ENCODE measurements at places on chromosomes 6 and 20.

DNA sequence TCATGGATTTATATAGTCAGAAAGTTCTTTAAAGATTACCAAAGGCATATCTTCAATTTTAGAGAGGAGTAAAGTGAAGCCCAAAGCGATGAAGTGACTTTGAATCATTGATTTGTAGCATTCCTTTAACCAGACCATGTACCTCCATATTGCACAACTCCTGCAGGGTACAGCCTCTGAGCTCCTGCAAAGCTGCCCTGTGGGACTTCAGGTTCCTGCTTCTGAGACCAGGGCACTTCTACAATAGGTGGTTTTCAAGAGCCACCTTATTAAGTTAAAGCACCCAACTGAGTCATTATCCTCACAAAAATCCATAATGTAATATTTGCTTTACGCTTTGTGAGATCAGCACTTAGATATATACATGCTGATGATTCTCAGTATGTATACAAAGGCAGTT lies 270.7 kb upstream of the RGS17 start:
- no peak for DNase-seq

DNA sequence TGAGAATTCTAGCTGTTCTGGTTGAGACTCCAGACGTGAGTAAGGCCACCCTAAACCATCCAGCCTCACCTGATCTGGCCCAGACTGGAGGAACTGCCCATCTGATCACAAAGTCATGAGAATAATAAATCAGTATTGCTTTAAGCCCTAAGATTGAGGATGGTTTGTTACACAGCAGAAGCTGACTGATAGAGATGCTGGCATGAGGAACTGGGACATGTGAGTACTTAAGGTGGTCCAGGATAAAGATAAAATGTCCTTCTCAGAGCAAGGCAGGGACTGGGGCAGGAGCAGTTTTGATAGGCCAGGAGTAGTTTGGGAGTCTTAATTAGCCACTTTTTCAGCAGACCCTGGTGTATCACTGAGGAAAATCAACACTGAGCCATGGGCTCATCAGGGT lies 6.8 kb downstream of the GTSF1L start:
- DNase-seq, result no peak

DNA sequence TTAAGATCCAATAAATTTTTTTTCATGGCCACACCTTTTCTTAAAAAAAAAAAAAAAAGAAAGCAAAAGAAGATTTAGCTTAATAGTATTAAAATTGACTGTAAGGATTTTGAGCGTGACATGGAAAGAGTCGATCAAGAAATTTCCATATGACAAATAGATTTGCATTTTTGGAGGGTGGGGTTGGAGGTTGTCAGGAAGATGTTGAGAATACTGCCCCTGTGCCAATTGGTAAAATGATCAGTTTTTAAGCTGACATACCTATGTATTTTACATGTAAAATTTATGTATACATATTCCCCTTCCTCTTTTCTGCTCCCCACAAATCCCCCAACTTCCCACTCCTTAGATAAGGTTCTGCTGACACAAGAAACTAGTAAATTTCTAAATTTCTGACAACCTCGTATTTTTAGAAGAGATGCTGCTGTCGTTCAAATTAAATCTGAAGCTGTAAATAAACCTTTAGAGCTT lies 520.9 kb downstream of the CD83 start:
- no peak for DNase-seq

DNA sequence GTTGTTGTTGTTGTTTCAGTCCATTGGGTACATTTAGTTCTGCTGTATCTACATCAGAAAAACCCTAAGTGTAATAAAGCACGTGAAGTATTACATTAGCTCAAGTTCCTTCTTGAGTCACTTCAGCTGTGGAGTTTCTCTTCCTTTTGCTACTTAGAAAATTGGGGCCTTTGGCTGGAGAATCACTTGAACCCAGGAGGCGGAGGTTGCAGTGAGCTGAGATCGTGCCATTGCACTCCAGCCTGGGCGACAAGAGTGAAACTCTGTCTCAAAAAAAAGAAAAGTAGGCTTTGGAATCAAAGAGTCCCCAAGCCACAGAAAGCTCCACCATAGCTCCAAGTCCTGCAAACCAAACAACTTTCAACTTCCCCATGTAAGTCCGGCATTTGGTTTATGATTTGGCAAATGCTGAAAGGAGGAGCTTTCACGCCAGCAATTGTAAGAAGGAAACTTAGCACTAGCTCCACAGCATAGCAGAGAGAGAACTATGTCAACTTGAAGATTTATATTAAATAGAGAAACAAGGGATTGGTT lies 56.5 kb upstream of the RNF144B start:
- DNase-seq, result no peak

DNA sequence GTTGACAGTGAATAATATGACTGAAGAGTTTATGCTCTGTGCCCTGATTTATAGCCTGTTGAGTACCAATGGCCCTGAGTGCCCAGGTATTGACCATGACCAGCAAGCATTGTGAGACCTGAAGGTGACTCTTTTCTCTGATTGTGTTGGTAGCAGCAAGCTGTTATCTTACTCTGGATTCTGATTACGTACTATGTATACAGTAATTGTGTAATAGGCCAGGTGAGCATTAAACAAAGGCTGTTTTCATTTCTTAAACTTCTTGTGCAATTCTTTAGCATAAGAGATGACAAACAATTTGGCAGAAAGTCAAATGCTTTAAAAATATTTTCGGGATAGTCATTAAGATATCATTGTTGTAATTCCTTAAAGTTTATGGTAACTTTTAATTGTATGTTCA lies 111.7 kb upstream of the PTPRK start:
- no peak for DNase-seq

- no peak for DNase-seq
These were observed 283.9 kb downstream of the TBC1D7 start for GRCh38 chr6:13044390-13044789.

DNA sequence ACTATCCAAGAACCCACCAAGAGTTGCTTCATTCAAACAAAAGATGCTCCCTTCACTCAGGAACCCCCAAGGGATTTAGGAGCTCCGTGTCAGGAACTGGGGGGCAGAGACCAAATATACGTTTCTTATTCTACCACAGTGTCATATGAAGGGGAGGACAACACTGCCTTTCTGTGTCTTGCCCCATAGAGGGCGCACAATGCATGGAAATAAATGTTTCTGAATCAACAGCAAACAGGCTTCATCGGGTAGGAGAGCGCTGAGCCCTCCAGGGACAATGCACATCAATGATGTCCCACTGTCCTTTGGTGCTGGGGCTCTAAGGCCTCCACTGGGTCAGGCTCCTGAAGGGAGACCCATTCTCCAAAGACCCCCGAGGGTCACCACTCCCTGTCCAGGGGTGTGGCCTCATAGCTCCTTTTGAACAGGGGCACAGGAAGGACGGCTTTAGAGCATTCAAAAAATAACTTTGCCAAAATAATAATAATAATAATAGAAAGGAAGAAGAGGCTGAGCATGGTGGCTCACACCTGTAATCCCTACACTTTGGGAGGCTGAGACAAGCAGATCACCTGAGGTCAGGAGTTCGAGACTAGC lies 31.1 kb downstream of the PLG start:
- DNase-seq, result peak; percentile 23

- no peak for DNase-seq
These were observed 115.9 kb upstream of the ARMC2 start for GRCh38 chr6:108732091-108732870.

DNA sequence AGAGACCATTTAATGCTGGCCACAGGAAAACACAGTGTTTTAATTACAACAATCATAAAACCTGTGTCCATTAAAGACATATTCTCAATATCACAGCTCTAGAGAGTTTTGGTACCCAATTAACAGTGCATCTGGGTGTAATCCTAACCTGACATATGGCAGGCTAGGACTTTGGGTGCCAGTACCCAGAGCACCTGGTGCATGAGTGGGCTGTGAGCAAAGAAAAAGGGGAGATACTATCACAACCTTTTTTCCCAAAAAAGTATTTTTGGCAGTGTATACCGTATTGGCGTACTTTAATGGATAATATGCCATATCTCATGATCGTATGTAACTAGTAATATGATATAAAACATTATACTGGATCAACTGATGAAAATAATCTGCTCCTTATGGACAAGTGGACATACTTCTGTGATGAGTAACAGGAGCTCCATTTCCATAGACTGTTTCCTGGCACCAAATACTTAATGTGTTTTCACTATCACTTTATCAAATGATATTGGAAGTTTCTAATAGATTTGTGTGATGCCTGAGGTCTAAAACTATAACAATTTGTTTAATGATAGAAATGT lies 91.7 kb downstream of the COL19A1 start:
- DNase-seq, result no peak

GRCh38 chr20:23550227-23550626 lies 18.1 kb downstream of the CST9L start:
- no peak for DNase-seq

DNA sequence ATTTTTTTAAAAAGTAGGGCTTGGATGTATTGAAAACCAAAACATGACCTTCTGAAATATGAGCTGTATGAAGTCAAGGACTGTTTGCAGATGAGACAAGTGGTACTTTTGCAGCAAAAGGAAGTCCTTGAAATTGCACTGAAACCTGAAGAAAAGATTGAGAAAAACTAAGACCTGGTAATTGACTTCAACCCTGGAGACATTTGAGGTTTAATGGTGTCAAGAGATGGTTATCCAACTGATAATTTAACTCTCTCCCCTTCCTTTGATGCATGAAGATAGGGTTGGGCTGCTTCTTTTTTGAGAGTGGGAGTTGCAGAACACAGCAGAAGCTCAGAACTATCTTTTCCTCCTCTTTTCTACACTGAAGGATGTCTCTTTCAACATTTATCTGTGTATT lies 180.9 kb upstream of the DTNBP1 start:
- DNase-seq, result no peak

GRCh38 chr6:116380346-116380745 lies 9.6 kb downstream of the DSE start:
- DNase-seq, result no peak

DNA sequence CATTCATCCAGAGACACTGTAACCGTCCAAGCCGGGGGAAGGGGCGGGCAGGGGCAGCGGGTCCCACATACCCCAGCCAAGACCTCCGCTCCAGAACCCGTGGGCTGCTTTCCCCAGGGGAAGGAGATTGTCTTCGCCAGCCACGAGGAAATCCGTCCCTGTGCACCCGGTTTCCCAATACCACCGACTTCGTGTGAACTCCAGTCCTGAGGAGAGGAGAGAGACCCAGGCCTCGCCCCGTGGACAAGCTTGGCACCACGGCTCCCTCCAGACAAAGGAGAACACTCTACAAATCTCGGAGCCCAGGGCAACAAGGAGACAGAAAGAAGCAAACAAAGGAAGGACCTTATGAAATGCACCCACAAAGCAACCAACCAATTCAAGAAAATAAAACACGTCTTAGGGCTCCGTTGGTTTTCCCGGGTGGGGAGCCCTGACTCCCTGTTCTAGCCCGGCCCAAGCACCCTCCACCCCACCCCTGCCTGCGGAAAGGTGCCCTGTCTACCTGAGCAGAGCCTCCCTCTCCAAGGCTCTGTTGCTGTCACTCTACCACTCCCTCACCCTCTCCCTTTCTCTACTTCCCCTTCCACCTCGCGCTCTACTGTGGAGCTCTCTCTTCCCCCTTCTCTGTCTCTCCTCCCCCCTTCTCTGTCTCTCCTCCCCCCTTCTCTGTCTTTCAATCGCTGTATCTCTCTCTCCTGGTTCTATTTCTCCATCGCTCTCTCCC lies 1382.8 kb upstream of the DEFB115 start:
- DNase-seq, result no peak

DNA sequence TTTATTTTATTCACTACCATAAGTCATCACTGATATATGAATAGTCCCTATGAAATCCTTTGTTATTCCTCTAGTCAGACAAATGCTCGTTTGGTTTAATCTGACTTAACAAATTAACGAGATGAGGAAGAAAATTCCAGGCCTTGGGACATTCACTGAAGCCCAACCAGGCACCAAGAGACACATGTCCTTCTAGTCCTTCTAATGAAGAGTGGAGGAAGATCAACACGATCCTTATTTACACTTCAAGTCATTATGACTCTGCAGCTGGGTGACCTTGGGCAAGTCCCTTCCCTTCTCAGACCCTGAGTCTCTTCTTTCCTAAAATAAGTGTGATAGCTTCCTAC lies 117.5 kb downstream of the CEBPB start:
- no peak for DNase-seq

DNA sequence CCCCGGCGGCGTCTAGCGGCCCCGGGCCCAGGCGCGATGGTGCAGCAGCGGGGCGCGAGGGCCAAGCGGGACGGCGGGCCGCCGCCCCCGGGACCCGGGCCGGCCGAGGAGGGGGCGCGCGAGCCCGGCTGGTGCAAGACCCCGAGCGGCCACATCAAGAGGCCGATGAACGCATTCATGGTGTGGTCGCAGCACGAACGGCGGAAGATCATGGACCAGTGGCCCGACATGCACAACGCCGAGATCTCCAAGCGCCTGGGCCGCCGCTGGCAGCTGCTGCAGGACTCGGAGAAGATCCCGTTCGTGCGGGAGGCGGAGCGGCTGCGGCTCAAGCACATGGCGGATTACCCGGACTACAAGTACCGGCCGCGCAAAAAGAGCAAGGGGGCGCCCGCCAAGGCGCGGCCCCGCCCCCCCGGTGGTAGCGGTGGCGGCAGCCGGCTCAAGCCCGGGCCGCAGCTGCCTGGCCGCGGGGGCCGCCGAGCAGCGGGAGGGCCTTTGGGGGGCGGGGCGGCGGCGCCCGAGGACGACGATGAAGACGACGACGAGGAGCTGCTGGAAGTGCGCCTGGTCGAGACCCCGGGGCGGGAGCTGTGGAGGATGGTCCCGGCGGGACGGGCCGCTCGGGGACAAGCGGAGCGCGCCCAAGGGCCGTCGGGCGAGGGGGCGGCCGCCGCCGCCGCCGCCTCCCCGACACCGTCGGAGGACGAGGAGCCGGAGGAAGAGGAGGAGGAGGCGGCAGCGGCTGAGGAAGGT lies 715 bp downstream of the SOX12 start:
- no peak for DNase-seq

DNA sequence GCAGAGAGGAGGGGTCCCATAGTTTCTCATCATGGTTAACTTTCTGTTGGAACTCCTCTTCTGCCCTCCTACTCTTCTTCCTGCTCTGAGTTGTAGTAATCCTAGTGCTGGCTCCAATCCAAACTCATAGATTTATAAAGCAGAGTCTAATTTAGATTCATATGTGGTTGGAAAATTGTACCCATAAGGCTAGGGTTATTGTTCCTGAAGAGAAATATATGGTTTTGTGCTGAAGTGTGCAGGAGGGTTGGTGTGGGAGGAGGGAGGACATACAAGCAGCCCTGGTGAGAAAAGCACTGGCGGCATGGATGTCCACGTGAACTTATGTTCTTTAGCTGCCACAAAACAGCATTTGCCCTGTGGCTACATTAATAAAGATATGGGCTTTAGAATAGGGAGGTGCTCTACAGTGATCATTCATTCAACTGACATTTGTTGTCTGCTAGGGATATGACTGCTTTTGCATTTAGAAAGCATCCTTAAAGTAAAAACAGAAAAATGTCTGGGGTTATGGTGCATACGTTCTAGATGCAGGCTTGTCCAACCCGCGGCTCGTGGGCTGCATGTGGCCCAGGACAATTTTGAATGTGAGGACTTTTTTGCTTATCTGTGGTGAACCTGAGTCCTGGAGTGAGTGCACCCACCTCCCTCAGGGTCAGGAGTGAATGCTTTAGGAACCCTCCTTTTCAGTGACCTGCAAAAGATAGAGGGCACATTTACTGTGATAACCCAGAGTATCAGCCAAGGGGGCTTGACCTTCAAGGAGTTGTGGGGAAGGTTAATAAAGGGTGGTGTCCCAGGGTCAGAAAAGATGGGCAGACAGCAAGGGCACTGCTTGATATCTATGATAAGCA lies 4.1 kb downstream of the HLA-A start:
- DNase-seq, result no peak

GRCh38 chr6:167119670-167120582 lies 3.0 kb upstream of the CCR6 start:
- no peak for DNase-seq

GRCh38 chr6:38713812-38714211 lies 1.3 kb upstream of the DNAH8 start:
- DNase-seq, result no peak

Measured in AG09309 (cell line).